Tibial nerve (tissue), 4 donors: ENCODE measurements at places on chromosomes 16 and 17. TPM values are rescaled to one million over a fixed set of nuclear protein-coding genes. Genes with fewer than 3 reads are reported as not detected.

DNA sequence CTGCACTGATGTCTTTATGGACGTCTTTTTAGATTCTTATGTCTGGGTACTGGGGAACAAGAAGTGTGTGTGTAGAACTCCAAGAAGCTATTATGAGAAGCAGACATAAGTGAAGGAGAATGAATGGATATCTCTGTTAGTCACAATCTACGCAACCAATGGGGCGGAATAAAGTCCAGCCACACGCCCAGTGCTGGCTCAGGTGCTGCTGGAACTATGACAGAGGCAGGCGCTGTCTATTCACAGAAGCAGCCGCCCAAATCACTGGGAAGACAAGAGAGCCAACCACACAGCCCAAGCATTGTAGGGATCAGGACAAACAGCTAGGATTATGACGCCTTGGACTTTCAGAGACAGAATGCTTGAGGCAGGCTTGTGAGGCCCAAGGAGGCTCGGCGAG, 43.9 kb upstream of the ICAM2 start:
- no peak for DNase-seq

DNA sequence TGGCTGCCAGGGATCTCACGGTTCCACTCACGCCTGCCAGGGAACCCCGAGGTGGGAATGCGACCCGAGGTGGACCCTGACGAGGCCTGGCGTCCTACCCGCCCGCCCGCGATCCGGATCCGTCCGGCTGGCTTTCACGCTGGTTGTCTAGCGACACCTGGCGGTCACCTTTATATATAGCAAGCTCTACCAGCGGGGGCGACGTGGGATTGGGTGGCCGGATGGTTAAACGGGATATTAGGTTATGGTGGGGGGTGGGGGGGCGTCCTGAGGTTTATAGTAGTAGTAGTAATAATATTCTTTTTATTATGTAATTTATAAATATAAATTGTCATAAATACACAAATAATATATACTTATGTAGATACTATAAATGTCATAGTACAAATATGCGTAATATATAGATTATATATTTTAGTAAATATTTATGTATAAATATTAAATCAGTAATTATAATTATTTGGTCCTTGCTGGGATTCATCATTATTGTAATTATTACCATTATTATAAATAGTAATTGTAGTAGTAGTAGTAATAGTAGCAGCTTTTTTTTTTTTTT, 136.9 kb downstream of the KCNJ12 start:
- peak; percentile 70 for DNase-seq

DNA sequence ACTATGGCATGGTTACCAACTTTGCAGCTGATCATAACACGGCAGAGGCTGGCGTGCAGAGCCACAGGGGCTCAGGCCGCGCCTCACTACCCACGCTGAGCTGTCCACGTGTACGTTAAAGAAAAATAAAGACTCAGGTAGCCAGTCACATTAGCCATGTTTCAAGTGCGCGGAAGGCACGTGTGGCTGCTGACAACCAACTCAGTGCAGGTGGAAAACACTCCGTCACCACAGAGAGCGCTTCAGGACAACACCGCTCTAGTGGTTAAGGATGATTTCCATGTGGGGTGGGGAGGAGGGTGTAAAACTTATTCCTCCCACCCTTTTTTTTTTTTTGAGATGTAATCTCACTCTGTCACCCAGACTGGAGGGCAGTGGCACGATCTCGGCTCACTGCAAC, 33.8 kb downstream of the ZCCHC14 start:
- DNase-seq: no peak

Gene CD19
- total RNA-seq: not detected

GRCh38 chr16:28288114-28288513, 4.2 kb upstream of the SBK1 start:
- DNase-seq: no peak

Gene SMPD3
- total RNA-seq: 0.20 TPM

DNA sequence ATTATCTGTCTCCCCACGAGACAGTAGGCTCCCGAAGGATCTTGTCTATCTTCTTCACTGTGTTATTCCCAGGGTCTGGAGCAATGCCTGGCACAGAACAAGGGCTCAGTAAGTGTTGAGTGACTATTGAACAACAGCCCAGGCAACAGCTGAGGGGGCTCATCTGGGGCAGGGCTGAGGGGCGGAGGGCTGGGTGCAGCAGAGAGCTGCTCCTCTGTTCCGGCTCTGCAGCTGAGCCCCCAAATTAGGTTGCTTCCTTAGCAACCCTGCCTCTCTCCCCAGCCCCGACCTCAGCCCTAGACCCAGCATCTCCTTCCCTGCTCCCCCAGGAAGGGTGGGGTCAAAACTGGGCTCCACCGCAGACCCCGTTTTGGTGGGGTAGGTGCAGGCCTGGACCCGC, 32.2 kb downstream of the ITGAE start:
- no peak for DNase-seq

Gene OR1F1
- not detected for total RNA-seq

- DNase-seq: no peak
Observed at GRCh38 chr17:67503184-67503583, 126.1 kb downstream of the PITPNC1 start.

DNA sequence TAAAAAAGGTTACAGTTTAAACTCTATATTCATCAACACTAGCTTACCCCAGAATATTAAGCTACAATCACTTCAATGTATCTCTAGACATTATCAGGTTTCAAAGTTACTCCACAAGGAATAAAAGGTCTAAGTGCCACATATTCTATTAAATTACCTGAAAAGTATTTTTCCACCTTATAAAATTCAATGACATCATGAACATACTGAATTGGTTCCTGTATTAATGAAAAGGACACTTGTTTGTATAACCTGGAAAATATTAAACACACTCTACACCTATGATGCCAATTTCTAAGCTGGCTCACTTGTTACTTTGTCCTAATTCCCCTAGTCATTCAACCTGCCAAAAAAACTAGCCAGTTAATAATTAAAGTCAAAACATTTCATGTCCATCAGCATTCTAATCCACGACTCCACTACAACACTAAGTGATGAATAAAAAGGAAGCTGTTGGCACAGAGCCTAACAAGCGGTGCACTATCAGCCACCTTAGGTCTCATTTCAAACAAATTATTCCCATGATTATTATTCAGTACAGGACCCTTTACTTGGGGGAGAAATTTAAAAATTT, 12.2 kb downstream of the MED13 start:
- no peak for DNase-seq

Gene GP1BA
- not detected for total RNA-seq

- DNase-seq: no peak
Observed at GRCh38 chr16:88327561-88328312, 55.0 kb upstream of the ZNF469 start.

Gene KCNG4
- not detected for total RNA-seq

GRCh38 chr16:77336637-77337036, 98.2 kb downstream of the ADAMTS18 start:
- no peak for DNase-seq

DNA sequence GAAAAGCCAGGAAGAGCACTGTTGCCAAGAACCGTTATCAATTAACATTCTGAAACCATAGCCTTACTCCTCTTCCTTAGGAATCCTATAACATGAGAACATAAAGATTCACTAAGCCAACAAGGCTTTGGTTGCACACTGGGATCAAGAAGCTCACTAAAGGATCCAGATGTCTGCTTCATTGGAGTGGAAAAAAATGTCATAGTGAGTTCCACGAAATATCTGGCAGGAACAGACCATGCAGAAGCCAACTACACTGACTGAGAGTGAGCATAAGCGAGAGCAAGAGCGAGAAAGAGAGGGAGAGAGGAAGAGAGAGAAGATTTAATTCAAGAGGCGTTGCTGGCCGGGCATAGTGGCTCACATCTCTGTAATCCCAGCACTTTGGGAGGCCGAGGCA, 13.4 kb upstream of the MEIOC start:
- no peak for DNase-seq

DNA sequence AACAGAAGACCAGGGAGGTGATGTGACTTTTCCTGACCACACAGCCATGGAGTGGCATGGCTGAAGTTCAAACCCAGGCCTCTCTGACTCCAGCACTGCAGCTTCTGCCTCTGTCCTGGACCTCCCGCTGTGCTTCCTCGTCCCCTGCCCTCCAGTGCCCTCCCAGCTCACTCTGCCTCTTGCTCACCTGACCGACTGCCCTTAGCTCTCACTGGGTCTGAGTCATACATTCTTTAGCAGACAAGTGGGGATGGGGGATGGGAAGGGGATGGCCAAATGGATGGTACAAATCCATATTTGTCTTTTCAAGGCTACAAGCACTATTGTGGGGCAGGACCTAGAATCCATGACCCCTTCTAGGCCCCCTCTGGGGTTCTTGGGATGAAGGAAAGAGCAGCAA, 33.0 kb downstream of the PITPNM3 start:
- no peak for DNase-seq

DNA sequence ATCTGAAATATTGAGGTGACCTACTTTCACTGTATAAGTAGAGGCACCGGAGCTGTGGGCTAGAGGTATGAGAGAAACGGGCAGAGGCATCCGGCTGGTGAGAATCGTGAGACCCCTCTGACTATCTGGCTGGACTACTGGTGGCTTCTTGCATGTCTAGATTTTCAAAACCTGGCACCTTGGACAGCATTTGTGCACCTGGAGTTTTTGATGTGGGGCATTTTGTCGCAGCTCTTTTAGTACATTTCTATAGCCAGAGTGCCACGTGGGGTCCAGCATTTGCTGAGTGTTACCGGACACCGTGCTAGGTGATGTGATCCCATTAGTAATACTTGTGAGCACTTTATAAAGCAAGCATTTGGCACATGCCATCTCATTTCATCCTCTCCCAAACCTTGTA, 32.6 kb upstream of the SHISA9 start:
- DNase-seq: no peak

GRCh38 chr17:57726213-57726790, 18.8 kb downstream of the CCDC182 start:
- no peak for DNase-seq

DNA sequence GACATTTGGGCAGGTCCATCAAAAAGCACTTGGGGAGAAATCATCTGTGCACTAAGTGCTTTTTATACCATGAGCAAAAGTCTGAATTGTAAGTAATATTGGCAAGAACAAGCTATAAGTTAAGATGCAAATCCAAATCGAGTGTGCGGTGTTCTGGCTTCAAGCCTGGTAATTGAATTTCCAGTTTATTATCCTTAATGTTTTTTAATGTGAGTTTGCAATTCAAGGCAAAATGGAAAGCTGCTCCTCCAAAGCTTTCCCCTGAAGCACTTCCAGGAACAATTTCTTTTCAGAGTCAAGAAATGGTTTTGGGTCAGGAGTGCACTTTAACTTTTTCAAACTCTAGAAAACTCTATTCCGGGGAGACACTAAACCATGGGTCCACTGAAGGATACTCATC, 445.7 kb downstream of the TOX3 start:
- no peak for DNase-seq

Gene PNMT
- total RNA-seq: 12.7 TPM

DNA sequence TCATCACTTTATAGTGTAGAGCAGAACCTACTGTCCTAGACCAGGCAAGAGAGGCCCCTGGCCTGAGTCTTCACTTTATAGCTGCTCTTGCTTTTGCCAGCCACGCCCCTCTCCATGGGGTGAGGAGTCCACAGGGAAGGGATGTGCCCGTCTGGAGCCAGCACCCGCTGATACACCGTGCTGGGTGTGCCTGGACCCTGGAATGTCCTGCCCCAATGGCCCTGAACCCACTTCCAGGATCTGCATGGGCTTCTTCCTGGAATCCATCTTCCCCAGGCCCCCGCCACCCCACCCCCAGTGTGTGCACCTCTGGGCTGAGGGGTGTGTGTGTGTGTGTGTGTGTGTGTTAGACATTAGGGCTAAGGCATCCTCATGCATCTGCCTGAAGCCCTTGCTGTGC, 44.9 kb downstream of the MEOX1 start:
- DNase-seq: no peak

Gene ASGR2
- total RNA-seq: not detected

DNA sequence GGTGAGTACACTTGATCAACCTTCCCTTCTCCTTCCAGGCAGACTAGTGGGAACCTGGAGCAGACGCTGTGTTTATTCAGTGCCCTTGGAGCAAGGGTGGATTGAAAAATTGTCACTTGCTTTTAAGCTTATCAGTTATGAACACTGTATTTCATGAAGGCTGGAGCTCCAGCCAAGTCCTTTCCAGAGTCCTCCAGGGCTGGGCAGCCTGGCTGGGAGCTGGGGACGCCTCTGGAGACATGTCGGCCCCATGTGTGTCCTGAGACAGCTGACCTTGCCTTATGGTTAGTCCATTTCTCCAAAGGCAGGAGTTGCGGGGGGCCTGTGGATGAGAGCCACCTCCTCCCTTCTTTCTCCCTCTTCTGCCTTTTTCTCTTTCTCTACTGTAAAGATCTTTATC, 67.0 kb downstream of the RAP1GAP2 start:
- DNase-seq: no peak

Gene CCL4
- total RNA-seq: 0.90 TPM

DNA sequence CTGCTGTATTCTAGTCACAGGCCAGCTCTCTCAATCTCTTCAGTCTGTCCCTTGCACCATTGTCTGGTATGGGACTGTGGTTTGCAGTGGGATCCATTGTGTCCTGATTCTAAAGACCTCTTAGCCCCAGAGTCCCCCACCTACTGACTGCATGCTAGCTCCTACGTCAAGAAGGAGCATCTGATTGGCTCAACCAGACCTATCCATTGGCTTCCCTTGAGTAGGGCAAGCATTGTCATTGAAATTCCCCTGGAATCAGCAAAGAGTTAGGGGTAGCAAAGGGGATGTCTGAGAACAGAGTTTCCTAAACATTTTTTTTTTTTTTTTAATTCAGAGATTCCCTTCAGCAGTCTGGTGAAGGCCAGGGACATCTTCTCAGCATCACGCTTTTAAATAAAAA, 175.3 kb upstream of the MPHOSPH6 start:
- DNase-seq: no peak

Gene TOX3
- not detected for total RNA-seq

GRCh38 chr16:78386557-78387324, 287.3 kb downstream of the WWOX start:
- no peak for DNase-seq

DNA sequence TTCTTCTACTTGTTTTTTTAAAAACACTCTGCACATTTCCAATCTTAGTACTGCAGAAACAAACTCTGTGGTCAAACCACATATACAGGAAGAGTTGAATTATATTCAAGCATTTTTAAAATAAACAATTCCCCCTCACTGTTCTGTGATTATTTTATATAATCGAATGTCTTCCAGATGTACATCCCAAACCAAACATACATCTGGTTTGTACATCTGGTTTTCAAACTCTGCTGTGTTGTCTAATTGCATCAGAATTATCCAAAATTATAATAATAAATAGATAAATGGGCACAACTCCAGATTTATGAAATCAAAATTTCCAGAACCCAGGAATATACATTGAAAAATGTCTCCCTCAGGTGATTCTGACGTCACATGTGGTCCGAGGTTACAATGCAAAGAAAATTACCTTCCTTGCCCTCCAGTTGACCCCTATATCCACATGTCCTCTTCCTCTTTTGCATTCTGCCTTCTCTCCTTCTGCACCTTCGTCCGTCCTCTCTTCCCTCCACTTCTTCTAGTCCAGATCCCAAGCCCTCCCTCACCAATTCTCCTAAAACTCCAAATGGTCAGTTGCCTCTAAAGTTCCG, 13.3 kb upstream of the CCDC144A start:
- no peak for DNase-seq

- DNase-seq: peak; percentile 89
Observed at GRCh38 chr17:78359997-78360370, at the start of gene SOCS3. Gene SOCS3, minus strand, starts transcription at chr17:78360077. Its CDS starts 982 bp downstream, at chr17:78359095.
